ENCODE measurements at places on chromosomes 6 and 20. TPM values are rescaled to one million over a fixed set of nuclear protein-coding genes. Genes with fewer than 3 reads are reported as not detected.

GRCh38 chr20:4320291-4320690 is 304.9 kb upstream of the RNF24 start:
- DNase-seq: no peak

GRCh38 chr20:17314264-17314663 is 87.4 kb downstream of the PCSK2 start:
- DNase-seq: no peak

- peak; percentile 61 for DNase-seq
Observed at GRCh38 chr20:17863577-17864292, 104.9 kb downstream of the SNX5 start.

DNA sequence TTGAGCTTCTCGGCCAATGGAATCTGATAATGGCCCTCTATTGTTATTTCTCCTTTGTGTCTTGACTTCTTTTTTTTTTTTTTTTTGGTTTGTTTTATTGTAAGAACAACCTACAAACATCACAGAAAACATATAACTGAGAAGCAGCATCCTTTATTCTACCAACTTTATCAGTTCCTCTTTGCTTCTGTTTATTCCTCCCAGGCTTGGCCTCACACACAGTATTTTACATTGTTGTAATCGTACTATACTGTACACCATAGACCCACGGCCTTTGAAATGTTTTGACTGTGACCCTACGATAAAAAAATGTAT is 558 bp upstream of the CCDC167 start:
- DNase-seq: no peak

- peak; percentile 52 for DNase-seq
Observed at GRCh38 chr6:22737331-22737730, 168.0 kb downstream of the HDGFL1 start.

DNA sequence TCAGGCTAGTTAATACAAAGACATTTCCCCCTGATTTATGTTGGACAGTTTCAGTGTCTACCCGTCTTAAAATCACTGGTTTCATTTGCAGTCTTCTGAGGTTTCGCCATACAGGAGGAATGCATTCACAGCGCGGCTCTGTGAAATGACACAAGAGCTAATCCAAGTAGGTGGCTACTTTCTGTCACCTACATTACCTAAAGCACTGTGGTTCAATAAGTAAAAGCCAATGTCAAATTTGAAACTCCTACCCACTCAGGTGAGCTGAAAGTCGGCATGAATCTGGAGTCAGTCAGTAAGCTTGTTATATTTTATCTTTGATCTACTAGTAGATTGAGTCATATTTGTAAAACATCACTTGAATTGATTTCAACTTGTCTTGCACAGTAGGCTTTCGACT is 370.8 kb downstream of the LAMA2 start:
- no peak for DNase-seq

DNA sequence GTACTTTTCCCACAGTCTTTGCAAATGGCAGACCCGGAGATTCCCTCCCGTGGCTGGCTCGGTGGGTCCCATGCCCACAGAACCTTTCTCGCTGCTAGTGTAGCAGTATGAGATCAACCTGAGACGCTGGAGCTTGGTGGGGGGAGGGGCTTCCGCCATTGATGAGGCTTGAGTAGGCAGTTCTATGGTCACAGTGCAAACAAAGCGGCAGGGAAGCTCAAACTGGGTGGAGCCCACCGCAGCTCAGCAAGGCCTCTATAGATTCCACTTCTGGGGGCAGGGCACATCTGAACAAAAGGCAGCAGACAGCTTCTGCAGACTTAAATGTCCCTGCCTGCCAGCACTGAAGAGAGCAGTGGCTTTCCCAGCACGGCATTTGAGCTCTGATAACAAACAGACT is 186.0 kb upstream of the KCNK16 start:
- DNase-seq: no peak

- peak; percentile 52 for DNase-seq
Observed at GRCh38 chr6:131694832-131695426, 6.3 kb downstream of the OR2A4 start.

DNA sequence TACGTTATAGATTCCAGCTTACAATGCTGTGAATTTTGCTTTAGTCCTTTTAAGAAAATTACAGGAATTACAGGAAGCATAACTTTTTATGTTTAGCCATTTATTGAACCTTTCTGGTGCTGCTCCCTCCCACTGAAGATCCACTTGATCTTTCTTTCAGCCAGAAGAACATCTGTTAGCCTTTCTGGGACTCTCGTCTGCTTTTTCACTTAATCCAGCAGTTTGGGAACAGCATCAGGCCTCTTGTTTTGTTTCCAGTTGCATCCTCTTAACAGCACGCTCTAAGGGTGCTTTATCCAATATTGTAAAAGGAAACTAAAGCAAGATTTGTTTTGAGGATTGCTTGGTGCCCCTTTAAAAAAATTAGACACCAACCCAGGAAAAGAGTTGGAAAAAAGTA is 10.3 kb upstream of the CYP24A1 start:
- no peak for DNase-seq

DNA sequence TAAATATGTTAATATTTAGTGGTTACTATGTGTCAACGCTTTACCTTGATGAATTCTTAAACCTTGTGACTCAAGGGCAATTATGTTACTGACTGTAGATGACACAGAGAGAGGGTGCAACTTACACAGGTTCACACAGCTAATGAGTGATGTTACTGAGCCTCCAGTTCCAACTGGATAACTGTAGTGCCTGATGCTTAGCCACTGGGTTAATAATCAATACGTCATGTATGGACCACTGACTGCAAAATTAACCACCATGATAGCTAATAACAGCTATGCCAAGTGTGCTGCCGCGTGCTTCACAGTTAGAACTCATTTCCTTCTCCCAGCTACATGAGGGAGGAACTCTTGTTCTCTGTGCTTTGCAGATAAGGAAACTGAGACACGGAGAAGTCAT is 45.4 kb downstream of the SIRPA start:
- DNase-seq: no peak

GRCh38 chr6:80433673-80434025 is 327.2 kb downstream of the BCKDHB start:
- no peak for DNase-seq

GRCh38 chr20:3731944-3732326 is 550 bp upstream of the HSPA12B start:
- no peak for DNase-seq

GRCh38 chr6:1473166-1473565 is 83.8 kb downstream of the FOXF2 start:
- no peak for DNase-seq

GRCh38 chr6:169170583-169170955 is 83.1 kb downstream of the THBS2 start:
- no peak for DNase-seq

- DNase-seq: no peak
Observed at GRCh38 chr6:3898265-3898994, 49.3 kb downstream of the FAM50B start.

DNA sequence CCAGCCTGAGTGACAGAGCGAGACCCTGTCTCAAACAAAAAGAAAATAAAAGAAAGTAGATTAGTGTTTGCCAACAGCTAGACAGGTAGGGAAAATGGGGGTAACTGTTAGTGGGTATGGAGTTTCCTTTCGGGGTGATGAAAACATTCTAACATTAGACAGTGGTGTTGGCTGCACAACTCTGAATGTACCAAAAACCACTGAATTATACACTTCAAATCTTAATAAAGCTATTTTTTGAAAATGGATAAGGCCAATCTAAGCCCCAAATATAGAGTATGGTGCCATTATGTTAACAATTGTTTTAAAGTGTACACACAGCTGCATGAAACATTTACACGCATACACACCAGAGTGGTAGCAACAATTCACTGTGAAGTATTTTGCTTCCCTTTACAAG is 57.0 kb downstream of the BMP7 start:
- no peak for DNase-seq

DNA sequence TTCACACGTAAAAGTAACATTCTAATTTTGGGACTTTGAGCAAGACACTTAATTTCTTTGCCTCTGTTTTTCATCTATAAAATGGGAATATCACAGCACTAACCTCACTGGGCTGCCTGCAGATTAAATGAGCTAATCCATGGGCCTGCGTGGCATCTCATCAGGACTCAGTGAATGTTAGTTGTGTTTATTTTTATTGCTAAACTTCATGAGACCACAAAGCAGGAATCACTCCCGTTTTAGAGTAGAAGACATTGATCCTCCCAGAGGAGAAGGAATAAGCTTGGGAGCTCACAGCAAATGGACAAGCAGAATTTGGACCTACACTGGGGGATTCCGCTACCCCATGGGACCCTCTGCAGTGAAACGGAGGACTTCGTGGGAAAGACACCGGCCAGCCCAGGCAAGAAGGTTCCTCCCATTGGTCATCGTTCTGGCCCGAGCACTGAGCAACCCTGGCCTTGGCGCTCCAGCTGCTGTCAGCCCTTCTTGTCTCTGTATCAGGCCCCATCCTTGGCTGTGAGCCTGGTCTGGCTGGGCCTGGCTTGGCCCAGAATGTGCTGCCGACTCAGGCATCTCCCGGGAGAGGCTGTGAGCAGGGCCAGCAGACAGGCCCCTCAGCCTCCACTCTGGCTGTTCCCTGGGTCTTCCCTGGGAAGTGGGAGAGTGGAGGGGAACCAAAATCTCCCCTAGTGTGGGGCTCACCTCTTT is 79.8 kb downstream of the NFATC2 start:
- no peak for DNase-seq

DNA sequence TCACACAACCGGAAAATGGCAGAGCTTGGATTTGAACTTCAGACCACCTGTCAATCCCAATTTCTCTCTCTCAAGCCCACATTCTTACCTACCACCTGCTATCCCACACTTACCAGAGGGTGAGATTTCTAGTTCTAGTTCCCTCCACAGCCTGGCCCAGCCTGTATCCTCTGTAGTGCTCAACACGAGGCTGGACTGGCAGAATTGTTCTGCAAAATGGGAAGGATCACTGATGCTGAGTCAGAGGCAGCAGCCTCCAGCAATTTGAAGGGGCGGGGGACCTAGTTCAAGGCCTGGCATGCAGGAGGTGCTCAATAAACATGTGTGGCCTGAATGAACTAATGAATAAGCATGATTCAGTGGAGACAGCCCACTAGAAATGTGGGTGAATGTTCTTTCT is 53.6 kb upstream of the TTPAL start:
- DNase-seq: no peak

- DNase-seq: no peak
Observed at GRCh38 chr20:51172558-51173428, 149.9 kb upstream of the KCNG1 start.

DNA sequence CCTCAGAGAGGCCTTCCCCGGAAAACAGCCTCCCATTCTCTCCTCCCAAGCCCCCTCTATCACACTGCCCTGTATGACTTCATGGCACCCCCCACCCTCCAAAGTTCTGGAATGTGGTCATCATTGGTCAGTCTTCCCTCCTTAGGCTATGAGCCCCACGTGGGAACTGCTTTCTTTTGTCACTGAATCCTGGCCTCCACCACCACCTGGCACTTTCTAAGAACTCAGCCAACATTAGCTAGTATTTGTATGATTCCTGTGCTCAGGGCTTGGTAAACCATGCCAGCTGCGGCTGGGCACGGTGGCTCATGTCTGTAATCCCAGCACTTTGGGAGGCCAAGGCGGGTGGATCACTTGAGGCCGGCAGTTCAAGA is 8.4 kb upstream of the E2F1 start:
- DNase-seq: no peak

- no peak for DNase-seq
Observed at GRCh38 chr6:109579361-109579760, 96.3 kb upstream of the ZBTB24 start.

GNMT gene
- polyA plus RNA-seq: 0.64 TPM

OPN5 gene
- polyA plus RNA-seq: 0.48 TPM

TMC2 gene
- 0.10 TPM for polyA plus RNA-seq

RBBP8NL gene
- polyA plus RNA-seq: 0.87 TPM

TCP11 gene
- 2.6 TPM for polyA plus RNA-seq

CNBD2 gene
- polyA plus RNA-seq: 0.56 TPM

VGLL2 gene
- polyA plus RNA-seq: not detected

PTCRA gene
- 0.28 TPM for polyA plus RNA-seq

CALHM6 gene
- polyA plus RNA-seq: 2.7 TPM

ZSWIM1 gene
- 13.4 TPM for polyA plus RNA-seq

RALGAPB gene
- 35.0 TPM for polyA plus RNA-seq
